ENCODE measurements at places on chromosomes 4 and X.

- DNase-seq = no peak
Observed at GRCh38 chr4:70133473-70133872, 20.6 kb upstream of the PRR27 start.

GRCh38 chr4:145884775-145885174, 53.8 kb downstream of the ZNF827 start:
- no peak for DNase-seq

DNA sequence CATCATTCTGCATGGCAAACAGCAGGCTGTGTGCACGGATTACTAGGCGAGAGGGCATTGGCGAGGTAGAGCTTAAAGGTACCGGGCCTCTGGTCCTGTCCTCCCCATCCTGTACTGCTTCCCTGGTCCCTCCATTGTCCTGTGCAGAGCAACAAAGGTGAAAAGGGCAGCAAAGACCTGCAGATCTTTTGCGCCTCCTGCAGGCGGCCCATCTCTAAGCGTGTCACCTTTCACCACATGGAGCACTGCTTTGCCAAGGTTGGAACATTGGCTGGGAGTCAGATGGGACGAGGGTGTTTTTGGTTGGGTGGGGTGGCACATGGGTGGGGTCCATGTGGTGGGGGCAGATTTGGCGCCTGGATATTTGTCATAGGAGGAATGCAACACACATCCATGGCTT, 64.7 kb upstream of the UXT start:
- no peak for DNase-seq

- DNase-seq = no peak
Observed at GRCh38 chr4:60327651-60328050, 872.5 kb upstream of the ADGRL3 start.

DNA sequence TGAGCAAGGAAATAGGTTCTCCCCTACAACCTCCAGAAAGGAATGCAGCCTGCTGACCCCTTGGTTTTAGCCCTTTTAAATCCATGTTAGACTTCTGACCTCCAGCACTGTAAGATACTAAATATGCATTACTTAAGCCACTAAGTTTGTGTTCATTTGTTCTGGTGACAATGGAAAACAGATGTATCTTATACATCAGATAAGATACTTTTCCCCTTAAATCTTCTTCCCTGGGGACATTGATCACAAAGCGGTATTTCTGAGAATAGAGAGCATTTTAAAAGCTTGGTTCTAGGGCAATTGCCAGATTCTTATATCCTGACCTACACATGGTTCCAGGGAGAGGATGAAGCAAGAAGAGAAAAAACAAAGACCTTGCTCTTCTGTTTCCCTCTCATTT, 6.5 kb upstream of the TMEM184C start:
- DNase-seq = no peak

DNA sequence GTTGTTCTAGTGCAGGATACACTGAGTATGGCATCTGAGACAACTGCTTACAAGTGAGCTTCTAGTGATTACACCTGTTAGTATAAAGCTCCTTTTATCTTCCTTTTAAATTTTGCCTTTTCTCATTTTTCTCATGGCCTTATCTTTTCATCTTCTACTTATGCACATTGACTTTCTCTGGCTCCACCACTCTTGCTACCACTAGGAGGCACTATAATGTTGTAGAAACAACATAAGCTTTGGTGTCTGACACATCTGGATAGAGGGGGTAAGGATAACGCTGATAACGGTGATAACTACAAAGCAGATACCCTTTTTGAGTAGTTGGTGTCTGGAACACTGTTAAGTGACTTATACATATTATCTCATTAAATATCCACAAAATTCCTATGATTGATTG, 187.4 kb upstream of the TEX13C start:
- no peak for DNase-seq

- DNase-seq = no peak
Observed at GRCh38 chrX:49701323-49701722, 5.5 kb upstream of the PAGE1 start.

DNA sequence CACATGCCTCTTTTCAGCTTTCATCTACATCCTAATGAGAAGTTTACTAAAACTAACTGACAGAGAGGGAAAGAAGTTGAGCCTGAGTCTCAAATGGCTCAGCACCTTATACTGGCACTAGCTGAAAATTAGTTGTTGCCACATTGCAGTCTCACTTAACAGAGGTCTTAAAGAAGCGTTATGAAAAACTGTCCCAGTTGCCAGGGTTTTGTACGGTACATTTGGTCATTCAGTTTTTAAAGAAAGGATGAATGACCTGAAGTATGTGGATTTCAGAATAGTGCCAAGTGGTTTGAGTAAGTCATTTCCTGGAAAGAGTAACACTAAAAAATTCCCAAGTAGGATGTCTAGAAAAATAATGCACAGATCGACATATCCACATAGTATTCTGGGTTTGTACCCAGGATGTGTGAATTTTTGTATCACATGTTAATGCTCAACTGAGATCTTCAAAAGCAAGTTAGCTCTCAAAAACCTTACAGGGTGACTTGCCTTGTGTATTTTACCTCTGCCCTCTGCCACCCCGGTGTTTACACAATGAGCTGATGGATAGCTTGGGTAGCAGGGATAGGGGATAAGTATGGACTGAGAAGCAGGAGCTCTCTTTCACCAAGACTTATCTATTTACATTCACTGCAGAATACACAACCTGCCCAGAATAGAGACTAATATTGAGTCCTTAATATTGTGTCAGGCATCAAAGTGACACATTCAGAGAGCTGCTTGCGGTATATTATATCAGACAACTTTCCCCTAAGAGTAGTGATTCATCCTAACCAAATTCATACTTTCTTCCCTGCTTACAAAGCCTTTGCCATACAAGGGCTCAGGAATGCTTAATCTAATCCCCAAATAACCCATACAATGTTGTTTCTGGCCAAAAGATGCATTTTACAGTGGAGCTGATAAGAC, 1075.7 kb upstream of the PABPC4L start:
- DNase-seq = no peak

- no peak for DNase-seq
Observed at GRCh38 chr4:16875487-16875886, 23.0 kb downstream of the LDB2 start.

DNA sequence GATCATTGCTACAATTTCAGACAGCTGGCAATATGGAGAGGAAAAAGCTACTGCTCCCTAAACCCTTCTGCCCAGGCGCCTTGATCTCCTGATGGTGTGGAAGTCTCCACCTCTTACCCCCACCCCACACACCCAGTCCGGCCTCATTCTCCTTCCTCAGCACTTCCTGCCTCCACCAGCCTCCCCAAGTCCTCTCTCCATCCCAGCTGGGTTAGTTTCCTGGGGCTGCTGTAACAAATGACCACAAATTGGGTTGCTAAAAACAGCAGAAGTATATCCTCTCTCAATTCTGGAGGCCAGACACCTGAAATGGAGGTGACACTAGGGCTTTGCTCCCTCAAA, 1.1 kb upstream of the CCNQ start:
- DNase-seq = no peak

- no peak for DNase-seq
Observed at GRCh38 chr4:75630937-75631329, 605 bp upstream of the CDKL2 start.

DNA sequence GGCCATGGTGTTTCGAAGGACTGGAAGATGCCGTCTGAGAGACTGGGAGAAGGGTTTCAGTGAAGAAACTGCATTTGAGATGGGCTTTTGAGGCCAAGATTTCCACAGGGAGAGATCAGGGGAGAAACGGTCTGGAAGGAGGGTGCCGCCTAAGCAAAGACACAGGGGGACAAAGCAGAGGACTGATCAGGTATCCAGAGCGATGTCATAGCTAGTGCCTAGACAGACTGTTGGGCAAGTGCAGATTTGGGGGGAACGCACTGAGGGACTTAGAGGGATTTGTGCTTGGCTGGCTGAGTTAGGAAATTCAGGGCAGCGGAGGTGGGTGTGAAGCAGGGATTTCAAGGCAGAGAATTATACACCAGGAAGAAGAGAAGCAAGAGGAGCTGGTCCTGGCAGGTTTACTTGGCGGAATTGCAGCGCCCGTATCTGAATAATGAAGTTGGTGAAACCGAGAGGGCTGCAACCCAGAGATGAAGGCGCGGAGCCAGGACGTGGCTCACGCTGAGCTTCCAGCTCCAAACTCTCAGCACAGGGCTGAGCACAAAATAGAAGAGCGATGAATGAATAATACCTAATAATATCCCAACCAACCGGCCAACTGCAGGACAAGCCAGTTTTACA, 106.9 kb downstream of the MAML3 start:
- no peak for DNase-seq

GRCh38 chr4:144449611-144450010, 196.3 kb upstream of the HHIP start:
- no peak for DNase-seq

- DNase-seq = no peak
Observed at GRCh38 chrX:43016021-43016420, 238.1 kb upstream of the PPP1R2C start.

GRCh38 chr4:74386159-74386558, 21.2 kb downstream of the EREG start:
- no peak for DNase-seq

- no peak for DNase-seq
Observed at GRCh38 chr4:8348071-8348470, 78.5 kb downstream of the HTRA3 start.

DNA sequence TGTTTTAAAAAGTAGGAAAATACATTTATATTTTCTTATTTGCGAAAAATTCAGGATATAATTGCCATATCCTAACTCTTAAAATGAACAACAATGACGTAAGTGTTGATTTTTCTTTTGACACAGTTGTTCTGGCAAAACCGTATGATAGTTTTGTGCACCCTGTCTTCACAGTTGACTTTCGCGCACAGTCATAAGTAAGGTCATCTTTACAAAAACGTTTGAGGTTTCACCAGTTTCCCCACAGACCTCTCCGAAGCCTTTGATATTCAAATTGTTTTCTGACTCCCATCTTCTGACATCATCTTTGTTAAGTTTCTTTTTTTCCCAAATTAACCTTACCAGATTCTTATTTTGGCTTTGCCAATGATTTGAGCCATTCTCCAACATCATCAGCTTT, 48.1 kb upstream of the ATXN3L start:
- DNase-seq = no peak

GRCh38 chr4:102692474-102692873, 68.3 kb downstream of the MANBA start:
- DNase-seq = no peak

GRCh38 chr4:52687696-52688095, 28.6 kb upstream of the USP46 start:
- DNase-seq = no peak

GRCh38 chr4:158139086-158139485, 33.7 kb downstream of the GASK1B start:
- no peak for DNase-seq

DNA sequence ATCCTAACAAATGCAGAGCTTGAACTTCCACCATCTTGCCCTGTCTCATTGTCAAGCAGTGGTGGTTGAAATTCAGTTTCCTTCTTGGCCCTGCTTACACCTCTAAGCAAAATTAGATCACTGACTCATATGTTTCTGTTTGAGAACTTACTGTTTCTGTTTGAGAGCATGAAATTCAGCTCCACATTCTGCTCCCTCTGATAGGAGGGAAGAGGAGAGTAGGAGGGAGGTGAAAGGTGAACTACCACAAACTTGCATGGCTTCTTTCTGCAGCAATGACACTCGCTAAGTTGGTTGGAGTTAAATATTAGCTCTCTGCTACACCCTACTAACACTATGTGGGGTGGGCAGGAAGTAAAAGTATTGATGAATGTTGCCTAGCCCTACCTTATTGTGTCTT, 117.8 kb upstream of the EDA2R start:
- no peak for DNase-seq

DNA sequence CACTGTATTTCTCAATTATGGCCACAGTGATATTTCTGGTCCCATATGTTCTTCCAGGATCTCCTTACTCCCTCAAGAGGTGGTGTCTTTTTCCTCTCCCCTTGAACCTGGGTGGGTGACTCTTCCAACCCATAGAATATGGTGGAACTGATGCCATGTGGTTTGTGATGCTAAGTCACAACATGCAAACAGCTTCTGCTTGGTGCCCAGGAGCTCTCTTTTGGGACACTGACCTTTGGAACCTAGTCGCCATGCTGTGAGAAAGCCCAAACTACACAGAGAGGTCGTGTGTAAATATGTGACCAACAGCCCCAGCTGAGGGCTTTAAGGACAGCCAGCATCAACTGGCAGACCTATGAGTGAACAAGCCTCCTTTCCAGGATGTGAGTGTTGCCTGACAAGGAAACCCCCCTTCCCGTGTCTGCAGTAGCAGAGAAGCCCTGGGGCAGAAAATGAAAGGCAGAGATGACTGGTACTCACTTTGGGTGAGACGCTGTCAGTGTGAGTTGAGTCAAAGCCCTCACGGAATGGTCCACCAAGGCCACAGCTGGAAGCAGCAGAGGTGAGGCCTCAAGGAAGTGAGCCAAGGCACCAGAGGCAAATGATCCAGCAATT, 223.4 kb downstream of the BCOR start:
- DNase-seq = no peak

- DNase-seq = no peak
Observed at GRCh38 chr4:159446266-159446976, 343.5 kb downstream of the RAPGEF2 start.

DNA sequence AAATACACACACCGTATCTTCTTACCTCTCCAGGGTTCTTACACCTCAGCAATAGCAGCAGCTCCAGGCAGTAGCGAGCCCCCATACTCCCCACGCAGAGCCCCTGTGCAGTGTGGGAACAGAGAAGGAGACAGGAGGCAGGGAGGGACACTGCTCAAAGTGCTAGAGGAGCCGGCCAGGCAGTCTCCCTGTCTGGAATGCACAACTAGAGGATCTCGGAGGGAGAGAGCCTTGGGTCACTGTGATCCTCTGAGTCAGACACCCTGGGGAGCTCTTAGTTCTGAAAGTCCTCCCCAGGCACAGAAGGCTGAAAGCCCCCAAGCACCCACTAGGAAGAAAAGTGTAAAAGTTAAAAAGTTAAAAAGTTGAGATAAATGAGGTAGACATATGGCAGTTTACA, 16.0 kb downstream of the AMELX start:
- DNase-seq = no peak

DNA sequence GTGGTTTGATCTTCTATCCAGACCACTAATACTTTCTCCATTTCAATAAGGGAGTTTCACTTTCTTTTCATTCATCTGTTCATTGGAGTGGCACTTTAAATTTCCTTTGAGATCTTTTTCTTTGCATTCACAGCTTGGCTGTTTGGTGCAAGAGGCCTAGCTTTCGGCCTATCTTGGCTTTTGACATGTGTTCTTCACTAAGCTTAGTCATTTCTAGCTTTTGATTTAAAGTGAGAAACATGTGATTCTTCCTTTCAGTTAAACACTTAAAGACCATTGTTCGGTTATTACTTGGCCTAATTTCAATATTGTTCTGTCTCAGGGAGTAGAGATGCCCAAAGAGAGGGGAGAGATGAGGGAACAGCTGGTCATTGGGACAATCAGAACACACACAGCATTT, 24.3 kb downstream of the CXCL13 start:
- no peak for DNase-seq

DNA sequence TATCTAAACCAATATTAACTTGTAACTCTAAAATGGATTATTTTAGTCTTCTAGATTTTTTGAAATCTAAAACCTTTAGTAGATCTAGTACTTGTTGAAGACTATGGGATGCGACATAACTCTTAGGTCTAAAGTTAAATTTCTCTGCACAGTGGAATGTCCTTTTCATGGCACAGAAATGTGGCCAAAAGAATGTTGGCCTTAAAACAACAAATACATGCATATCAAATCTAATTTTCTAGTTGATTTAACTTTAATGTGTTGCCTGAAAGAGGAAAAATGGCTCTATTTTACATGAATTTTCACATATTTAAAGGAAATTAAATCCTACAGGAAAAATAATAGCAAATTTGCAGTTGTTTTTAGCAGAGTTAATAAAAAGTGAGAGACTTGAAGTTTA, 30.3 kb downstream of the NFKB1 start:
- no peak for DNase-seq

Measured in activated T-helper 1 cell treated with anti-CD3 and anti-CD28 coated beads, Interleukin-2, amount 50 U/mL, for 16 hours (primary cell).